ENCODE measurements at places on chromosomes 5 and 9.

- no peak for DNase-seq
Observed at GRCh38 chr5:149521739-149522685, 29.2 kb downstream of the CSNK1A1 start.

DNA sequence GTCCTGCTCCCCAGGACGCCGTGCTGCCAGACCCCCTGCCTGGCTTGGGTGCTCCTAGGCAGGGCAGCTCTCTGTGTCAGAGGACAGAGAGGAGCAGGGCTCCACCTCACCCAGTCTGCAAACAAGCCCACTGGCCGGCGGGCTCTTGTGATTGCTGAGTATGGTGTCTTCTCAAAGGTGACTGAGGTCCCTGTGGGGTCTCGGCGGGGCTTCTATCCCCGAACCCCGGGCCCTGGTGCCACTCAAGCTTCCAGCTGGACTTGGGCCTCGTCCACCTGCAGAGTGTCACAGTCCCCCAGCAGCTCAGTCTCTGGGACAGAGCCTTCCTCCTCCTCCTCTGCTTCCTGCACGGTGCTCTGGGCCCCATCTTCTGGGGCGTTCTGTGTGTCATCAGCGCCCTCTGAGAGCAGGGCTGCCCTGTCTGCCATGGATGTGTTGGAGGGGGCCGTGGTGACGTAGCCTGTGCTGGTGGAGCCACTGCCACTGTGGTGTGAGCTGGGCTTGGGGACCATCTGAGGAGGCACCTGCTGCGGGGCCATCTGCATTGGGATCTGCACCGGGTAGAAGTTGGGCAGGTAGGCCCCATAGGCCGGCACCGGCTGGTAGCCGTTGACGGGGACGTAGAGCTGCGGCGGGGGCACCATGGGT is 226.5 kb downstream of the ROR2 start:
- DNase-seq, result no peak

GRCh38 chr5:39501397-39501796 is 76.6 kb upstream of the DAB2 start:
- no peak for DNase-seq

GRCh38 chr5:116645627-116646026 is 71.0 kb upstream of the SEMA6A start:
- DNase-seq, result no peak

DNA sequence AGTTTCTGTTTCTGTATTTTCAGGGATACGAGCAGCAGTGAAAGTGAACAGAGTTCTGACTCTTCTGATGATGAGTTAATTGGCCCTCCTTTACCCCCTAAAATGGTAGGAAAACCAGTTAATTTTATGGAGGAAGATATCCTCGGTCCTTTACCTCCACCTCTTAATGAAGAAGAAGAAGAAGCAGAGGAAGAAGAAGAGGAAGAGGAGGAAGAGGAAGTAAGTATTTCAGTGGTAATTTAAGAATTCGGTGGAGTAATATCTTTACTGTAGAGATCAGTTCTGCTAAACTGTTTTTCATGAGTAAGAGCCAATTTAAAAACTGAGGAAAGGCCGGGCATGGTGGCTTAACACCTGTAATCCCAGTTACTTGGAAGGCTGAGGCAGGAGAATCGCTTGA is 17.2 kb downstream of the WDR70 start:
- DNase-seq, result no peak

GRCh38 chr9:69254223-69254622 is 70.8 kb upstream of the ENTREP1 start:
- no peak for DNase-seq

DNA sequence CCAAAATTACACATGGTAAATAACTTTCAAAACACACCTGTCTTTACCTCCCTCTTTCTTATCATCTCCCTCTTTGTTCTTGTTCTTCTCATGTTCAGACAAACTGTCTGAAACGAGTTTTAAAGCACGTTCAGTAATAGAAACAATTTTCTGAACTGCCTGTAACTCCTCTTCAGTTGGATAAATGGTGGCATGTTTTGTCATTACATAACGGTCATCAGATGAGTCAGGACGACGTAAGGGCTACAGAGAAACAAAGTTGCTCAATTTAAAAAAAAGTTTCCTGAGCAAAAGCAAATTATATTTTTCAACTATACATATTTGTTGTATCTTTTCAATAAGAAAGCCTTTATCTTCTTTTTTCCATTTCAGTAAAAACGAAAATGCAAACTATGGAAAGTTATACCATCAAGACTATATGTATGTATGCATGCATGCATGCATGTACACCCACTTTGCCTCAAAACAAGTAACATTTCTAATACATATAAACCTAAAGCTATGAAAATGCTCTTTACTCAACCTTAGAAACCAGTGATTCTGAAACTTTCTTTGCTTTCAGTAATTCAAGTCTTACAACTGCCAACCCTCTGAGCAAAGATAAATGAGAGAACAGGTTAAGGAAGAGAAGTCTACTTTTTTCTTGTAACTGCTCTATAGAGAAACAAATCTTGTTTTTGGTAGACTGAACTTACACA is 56.0 kb downstream of the ZFR start:
- no peak for DNase-seq

GRCh38 chr5:115649541-115649940 is 23.7 kb upstream of the TMED7 start:
- no peak for DNase-seq

- DNase-seq, result no peak
Observed at GRCh38 chr5:111857623-111858022, 100.6 kb upstream of the NREP start.

- no peak for DNase-seq
Observed at GRCh38 chr5:16742938-16743337, 126.1 kb upstream of the RETREG1 start.

DNA sequence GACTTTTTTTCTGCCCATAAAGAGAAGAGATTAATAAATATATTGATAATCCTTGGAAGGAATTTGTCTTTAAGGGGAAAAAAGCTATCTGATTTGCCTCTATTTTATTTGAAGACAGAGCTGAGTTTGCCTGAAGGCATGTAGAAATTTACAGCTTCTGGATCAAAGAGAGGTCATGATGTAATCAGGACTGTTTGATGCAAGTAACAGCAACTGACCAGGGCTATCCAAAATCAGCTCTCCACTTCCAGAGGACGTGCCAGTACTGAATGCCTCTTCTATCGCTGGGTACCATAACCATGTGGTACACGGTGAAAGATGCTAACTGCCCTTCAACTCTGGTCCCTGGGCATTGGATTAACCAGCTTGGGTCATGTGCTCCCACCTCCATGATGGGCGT is 90.6 kb downstream of the ZFAND5 start:
- no peak for DNase-seq

- peak; percentile 49 for DNase-seq
Observed at GRCh38 chr9:89505911-89506310, 8.0 kb upstream of the SEMA4D start.

GRCh38 chr9:137423514-137424291 is 510 bp downstream of the NOXA1 start:
- peak; percentile 22 for DNase-seq

- DNase-seq, result no peak
Observed at GRCh38 chr5:36710039-36710438, 103.6 kb downstream of the SLC1A3 start.

- no peak for DNase-seq
Observed at GRCh38 chr9:91803151-91803940, 146.7 kb downstream of the ROR2 start.

- DNase-seq, result no peak
Observed at GRCh38 chr5:122835681-122836080, 9.7 kb upstream of the SNX24 start.

DNA sequence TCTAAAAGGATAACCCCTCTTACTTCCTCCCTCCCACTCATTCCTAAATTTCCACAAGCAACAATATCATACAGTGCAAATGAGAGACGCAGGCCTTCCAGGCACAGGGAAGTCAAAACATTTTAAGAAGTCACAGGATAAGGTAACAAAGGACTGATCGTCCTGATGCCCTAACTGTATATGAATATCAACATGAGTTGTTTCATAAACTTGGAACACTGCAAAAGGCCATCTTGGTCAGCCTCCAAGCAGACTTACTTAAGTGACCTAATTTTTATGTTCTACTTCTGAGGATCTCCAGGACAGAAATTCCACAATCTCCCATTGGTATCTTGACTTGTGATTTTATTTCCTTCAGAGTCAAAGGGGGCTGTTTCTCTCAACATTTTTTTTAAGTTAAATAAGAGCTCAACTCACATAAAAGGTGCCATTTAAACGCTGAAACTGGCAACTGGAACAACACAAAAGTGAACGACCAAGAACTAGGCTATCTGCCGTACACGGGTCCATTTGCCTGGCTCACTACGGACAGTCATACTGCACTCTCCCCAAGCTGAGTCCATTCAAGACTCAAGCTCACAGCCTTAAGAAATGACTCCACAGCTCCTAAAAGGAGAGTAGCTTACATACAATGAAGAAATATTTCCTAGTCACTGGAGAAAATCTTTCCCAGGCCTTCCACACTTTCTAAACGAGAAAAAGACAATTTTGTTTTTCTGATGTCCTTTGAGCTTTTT is 71.3 kb downstream of the LHFPL2 start:
- no peak for DNase-seq

DNA sequence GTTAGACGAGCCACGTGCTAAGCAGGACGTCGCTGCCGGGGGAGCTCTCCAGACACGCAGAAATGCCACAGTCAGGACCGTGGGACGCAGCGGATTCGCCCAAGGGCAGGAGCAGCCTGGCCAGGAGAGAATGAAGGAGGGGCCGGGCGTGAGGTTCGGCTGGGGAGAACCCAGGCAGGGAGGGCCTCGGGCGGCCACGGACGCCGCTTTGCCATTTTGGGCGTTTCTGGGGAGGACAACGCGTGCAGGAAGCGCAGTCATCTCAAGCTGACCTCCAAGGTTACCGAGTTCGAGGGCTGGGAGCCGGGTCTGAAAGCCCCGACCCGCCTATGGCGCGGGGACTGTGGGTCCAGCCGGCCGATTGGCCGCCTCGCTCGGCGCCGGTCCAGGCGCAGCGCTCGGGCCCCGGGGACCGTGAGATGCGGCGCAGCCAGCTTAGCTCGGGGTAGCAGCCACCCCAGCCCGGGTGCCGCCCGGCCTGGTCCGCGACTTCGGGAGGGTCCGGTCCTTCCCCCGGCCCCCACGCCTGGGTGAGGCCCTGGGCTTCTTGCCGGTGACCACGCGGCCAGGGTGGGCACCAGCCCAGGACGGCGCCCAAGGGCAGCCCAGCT is 760 bp upstream of the MAN1B1 start:
- no peak for DNase-seq

DNA sequence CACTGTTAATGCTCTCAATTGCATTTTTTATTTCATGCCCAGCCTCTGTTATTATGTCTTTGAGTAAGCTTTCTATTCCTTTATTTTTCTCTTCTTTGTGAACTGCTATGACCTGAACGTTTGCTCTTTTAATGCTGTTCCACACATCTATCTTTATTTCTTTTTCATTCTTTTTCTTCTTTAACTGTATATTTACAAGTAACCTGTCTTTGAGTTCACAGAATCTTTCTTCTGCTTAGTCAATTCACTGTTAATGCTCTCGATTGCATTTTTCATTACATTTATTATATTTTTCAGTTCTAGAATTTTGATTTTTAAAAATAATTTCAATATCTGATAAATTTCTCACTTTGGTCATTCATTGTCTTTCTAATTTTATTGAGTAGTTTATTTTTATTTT is 316.3 kb upstream of the MEF2C start:
- DNase-seq, result no peak

GRCh38 chr5:91175708-91176107 is 207.4 kb downstream of the ARRDC3 start:
- no peak for DNase-seq

- DNase-seq, result no peak
Observed at GRCh38 chr9:8732367-8733075, 932.9 kb upstream of the DMAC1 start.

GRCh38 chr5:42991404-42992087 is 48.6 kb downstream of the ANXA2R start:
- DNase-seq, result peak; percentile 17

DNA sequence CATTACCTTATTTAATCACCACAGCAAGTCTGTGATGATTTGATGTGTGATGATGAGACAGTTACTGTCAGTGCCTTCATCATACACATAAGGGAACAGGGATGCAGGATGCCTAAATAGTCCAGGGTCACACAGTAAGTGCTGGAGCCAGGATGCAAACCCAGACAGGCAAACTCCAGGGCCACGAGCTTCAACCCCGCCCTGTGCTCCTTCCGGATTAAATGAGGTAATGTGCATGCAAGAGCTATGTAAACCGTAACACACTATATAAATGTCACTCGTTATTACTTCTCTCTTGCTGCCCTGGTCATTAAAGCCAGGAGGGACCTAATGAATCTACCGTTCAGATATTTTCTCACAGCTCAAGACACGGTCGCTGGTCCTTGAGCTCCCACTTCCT is 12.8 kb downstream of the SMIM23 start:
- no peak for DNase-seq

GRCh38 chr5:56588636-56589480 is 226.5 kb upstream of the MAP3K1 start:
- DNase-seq, result no peak

- no peak for DNase-seq
Observed at GRCh38 chr9:72262063-72262462, 102.9 kb downstream of the ZFAND5 start.
